NCI-H1694 treated with DMSO at 0.1 percent for 48 hours (cell line): ENCODE measurements at places on chromosomes 7 and 10.

DNA sequence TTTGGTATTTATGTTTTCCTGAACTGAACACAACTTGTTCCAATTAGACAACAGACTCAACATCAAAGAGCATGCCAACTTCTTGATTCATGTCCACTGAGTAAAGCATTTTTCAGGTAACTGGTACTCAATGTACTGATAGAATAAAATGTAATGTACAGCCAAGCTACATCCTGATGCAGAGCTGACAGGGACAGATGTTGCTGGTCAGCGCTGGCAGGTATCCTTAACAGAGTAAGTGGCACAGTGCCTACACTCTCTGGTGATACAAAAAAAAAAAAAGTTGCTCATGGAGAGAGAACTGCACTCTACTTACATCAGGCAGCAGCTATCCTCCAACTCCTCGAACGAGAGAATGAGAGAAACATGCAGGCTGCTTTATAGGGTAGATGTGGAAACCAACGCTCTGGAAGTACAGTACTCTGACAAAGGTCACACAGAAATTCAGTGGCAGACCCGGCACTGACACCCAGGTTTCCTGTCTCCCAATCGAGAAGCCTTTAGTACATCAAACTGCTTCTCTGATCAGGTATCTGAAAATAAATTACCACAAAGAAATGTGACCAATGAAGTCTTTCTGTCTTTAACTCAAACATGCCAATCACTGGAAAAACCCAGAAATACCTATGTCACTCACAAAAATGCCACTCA, 4.6 kb downstream of the ITGB1 start:
- DNase-seq = no peak

DNA sequence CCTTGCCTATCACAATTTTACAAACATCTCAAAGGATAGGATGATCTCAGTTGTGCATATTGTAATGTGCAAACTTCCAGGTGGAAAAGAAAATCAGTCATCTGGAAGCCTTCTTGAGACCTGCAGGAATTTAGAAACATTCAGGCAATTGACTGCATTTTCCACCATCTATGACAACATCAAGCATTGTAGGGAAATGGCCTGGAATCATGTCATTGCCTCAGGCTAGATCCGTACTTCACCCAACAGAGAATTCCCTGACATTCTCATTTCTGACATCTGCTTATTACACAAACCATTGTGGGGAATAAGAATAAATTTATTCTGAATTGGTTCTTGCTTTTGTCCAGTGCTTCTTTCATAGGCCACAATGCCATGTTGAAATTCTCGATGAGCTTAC, 124.9 kb upstream of the NPVF start:
- DNase-seq = no peak

DNA sequence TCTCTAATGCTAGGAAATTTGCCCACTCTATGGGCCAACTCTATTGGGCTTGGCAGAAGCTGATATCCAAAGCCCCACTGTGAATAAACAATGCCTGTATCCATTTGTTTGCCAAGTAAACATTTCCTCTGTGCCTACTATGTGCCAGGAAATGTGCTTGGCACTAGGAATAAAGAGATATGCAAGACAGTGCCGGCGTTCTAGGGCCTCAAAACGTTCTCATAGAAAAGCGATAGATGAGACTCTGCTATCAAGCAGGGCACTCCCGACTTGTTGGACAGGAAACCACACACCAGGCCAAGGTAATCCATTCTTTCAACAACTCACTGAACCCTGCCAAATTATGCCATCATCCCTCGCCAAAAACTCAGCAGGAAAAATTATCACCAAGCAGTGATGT, 196.7 kb downstream of the IPMK start:
- no peak for DNase-seq

- no peak for DNase-seq
These were observed 249.2 kb upstream of the HABP2 start for GRCh38 chr10:113303544-113304146.

DNA sequence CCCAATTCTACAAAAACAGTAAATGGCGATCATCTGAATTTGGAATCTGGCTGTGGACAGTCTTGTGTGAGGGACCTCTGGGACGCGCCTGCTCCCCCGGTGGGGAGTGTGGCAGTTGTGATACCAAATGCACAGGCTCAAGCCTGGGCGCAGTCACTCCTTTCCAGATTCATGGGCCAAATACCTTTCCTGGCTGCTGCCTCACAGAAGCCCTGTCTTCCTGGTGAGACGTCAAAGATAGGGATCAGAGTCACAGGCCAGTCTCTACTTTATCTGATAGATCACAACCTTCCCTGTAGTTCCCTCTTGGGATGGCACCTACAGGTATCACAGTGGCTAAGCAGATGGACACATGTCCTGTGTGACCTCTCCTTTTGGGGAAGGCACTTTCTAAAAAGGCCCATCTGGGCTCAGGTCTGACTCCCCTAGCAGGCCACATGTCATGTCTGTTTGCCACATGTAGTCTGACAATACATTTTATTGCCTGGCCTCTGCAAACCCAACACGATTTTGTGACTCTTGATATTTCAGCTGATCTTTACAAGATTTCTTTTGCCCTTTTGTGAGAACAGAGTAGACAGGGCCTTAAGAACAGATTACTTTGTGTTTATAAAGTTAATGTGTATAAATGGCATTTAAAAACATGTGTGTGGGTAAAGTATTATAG, 150.1 kb downstream of the SNX10 start:
- no peak for DNase-seq

- no peak for DNase-seq
These were observed 45.5 kb upstream of the DMBT1 start for GRCh38 chr10:122515022-122515424.

DNA sequence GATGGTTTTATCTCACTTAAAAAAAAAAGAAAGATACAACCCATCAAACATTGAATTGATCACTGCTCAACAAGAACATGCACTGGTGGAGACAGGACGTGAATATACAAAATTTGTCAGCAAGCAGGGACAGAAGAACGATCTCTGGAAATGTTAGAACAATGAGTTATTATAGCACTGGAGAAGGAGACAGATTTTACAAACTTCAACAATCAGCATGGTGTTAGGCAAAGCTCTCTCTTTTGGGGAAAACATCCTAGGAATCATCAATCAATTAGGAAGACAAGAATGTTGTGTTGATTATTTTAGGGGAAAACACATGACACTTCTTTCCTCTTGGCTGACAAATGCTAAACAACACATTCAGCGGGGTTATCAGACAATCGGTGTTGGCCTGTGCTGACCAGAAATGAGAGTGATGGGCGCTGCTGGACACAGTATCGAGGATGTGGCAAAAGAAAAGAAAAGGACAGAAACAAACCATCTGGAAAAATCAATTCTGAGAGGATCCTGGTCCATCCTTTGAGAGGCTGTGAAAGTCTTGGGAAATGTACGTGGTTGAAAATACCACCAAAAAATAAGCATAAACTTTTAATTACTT, 103.9 kb downstream of the RAPGEF5 start:
- DNase-seq = no peak

DNA sequence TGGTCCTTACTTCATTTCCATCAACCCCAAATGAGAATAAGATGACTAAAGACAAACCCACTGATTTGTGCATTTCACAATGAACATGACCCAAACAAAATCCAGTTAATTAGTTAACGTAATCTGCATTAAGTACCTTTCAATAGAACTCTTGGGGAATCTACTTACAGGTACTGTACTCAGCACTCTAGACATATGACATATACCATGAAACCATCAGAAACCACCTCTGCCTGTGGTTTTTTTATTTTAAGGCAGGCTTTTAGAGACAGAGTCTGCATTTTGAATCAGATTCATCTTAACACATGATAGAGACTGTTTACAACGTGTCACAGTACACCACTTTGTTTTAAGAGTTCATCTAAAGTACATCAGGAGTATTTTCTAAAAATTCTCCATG, 168.4 kb downstream of the BTAF1 start:
- DNase-seq = no peak

GRCh38 chr10:78069151-78069550, 35.5 kb downstream of the RPS24 start:
- DNase-seq = no peak

- DNase-seq = no peak
These were observed 34.9 kb downstream of the FAM171A1 start for GRCh38 chr10:15336211-15336610.

GRCh38 chr10:86203162-86203905, 163.3 kb downstream of the GRID1 start:
- DNase-seq = no peak

GRCh38 chr7:140314573-140315480, 83.5 kb downstream of the SLC37A3 start:
- DNase-seq = no peak

DNA sequence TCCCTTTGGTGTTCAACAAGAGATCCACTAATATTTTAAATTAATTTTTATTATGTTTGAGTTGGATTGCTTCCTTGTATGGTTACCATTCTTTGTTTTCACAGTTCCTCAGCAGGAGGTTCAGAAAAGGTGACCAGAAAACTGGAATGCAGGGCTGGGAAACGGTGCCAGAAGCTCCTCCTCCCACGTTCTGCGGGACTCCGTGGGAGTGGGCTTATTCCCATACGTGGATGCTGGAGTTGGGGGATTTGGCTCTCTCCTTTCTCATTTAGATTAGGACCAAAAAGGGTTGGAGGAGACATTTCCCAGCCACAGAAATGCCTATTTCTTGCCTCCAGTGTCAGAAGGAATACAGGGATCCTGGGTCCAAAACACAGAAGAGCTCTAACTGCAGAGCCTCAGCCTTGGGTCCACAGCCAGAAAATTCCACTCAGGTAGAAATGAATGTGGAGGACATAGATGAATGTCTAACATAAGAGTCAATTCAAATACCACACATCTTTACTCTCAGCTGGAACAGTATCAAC, 56.0 kb downstream of the SORBS1 start:
- DNase-seq = no peak

GRCh38 chr10:117262903-117263293, 22.0 kb downstream of the SLC18A2 start:
- no peak for DNase-seq

- no peak for DNase-seq
These were observed 251.9 kb upstream of the ZNF32 start for GRCh38 chr10:43900571-43900970.

DNA sequence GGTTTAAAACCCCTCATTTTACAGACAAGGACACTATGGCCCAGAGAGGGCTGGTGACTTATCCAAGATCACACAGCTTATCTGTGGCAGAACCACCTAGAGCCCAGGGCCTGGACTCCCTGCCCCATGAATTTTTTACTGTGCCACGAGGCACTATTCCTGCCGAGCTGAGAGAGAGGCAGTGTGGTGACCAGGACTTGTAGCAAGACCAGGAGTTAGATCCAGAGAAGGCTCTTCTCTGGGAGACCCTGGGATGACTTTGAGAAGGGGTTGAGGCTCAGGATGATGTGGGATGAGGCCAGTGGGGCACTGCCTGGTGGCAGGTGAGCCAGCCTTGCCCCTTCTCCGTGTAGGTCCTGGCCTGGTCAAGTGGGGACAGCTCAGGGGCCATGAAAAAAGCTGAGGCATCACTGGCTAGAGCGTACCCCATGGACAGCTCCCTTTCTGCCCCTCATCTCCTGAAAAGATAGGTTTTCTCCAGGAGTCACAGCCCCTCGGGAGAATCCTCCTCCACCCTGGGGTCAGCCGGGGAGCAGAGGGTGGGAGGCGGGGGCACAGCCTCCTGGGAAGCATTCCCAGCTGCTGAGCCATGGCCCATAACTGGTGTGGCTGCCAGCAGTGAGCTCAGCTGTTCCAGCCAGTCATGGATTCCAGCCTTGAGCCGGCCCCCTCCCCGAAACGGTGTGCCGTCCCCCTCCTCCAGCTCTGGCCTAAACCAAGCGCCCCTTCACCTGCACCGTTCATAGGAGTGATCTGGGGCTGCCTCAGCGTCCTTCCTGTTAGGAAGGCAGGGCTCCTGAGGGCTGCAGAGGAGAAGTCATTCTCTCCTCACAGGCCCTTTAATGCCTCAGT, 5.8 kb downstream of the FLNC start:
- no peak for DNase-seq

DNA sequence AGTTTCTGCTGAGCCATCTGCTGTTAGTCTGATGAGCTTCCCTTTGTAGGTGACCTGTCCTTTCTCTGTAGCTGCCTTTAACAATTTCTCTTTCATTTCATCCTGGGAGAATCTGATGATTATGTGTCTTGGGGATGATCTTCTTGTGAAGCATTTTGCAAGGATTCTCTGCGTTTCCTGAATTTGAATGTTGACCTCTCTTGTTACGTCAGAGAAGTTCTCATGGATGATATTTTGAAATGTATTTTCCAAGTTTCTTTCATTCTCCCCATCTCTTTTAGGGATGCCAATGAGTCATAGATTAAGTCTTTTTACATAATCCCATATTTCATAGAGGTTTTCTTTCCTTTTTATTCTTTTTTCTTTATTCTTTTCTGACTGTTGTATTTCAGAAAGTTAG, 184.2 kb upstream of the BET1 start:
- no peak for DNase-seq

GRCh38 chr7:36625247-36625646, 99.0 kb downstream of the AOAH start:
- DNase-seq = no peak

- no peak for DNase-seq
These were observed 708 bp downstream of the KLHDC10 start for GRCh38 chr7:130070861-130071622.

GRCh38 chr7:21450941-21451340, 23.1 kb downstream of the SP4 start:
- DNase-seq = no peak

GRCh38 chr7:81308643-81309322, 389.9 kb upstream of the SEMA3C start:
- no peak for DNase-seq

DNA sequence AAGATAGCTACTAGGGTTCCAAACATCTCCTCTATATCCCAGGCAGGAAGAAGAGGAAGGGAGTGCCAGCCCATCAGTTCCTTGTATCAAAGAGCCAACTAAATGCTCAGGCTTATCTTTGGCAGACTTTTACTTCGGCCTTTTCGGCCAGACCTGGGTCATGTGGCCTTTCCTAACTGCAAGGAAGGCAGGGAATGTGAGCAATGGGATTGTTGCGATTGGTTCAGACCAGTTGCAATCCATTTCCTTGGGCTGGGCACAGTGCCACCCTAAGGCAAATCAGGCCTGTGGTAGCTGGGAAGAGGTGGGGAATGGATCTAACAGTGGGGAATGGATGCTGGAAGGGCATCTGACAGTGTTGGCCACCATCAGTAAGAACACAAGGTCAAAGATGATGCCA, 109.9 kb downstream of the RPS24 start:
- DNase-seq = no peak

DNA sequence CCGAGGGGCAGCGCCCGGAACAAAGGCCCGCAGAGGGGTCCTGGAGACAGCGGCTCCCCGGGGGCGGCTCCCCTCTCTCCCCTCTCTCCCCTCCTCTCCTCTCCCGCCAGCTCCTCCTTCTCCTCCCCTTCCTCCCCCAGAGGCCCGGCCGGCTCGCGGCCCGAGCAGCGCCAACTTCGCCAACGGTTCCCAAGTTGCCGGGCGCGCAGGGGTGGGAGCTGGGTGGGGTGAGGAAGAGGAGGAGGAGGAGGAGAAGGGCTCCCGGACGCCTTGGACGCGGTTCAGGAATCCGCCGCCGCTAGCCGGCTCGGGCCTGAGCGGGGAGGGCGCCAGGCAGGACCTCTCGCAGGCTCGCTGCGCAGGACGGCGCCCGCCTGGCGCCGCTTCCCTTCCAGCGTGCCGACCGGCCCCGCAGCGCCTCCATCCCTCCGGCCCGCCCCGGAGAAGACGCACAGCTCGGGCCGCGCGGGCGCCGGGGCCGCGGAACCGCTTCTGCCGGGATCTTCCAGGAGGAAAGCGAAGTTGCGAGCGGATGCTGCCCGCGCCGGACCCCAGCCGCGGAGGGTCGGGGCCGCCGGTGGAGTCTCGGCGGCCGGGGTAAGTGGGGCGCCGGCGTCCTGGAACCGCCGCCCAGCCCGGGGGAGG, at the start of gene CHST3:
Gene CHST3, plus strand, starts transcription at position 298 of the 645 bp plus-strand sequence. CDS start 41,448 bp downstream, outside the sequence.
- no peak for DNase-seq
